ENCODE measurements at places on chromosomes 4 and X.

DNA sequence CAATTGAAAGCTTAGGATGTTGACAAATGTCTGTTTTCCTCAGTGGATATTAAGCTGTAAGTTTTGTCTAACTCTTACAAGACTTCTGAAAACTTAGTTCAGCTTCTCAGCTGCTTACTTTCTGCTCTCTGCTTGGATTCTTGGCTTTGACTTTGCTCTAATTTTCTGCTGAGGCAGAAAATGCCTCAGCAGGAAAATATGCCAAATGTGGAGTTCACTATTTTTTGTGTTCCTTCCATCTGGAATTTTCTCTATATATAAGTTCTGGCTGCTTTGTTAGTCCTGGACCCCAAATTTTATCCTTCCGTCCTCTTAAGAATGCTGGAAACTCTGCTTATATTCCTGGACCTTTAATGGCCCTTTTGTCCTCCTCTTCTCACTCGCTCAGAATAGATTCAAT lies 352.6 kb upstream of the NWD2 start:
- no peak for DNase-seq

- DNase-seq, result peak; percentile 5
Observed at GRCh38 chr4:69054578-69055200, 41.6 kb upstream of the UGT2B7 start.

DNA sequence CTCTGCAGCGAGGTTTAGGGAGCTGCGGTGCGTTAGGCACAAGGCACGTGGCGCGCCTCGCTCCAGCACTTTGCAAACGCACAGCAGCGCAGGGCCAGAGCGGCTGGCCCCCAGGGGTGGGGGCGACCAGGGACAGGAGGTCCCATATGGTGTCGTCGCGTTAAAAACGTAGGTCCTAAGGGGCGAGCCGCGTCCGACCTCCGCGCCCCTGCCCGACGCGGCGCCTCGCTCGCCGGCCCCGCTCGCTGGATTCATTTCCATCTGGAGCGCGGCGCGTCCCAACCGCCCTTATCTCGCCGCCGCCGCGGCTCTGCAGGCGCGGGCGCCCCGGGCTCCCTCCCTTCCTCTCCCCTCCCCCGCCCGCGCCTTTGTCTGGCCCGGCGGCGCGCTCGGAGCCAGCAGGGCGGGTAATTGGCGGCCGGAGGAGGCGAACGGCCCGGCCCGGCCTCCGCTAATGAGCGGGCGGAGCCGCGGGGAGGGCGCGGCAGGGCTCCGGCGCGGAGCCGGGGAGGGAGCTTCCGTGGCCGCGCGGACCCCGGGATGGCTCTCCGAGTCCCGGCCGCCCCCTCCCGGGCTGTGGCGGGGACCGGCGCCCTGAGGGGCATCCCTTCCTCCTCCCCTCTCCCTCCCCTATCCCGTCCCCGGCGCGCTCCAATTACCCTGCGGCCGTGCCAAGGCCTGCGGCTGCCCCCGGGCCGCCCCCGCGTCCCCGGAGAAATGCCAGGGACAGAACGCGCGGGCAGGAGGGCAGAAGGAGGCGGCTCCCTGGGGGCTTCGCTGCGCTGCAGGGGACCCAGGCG lies 409.0 kb downstream of the BCOR start:
- DNase-seq, result peak; percentile 47

- DNase-seq, result no peak
Observed at GRCh38 chr4:1795299-1796195, 2.5 kb downstream of the FGFR3 start.

DNA sequence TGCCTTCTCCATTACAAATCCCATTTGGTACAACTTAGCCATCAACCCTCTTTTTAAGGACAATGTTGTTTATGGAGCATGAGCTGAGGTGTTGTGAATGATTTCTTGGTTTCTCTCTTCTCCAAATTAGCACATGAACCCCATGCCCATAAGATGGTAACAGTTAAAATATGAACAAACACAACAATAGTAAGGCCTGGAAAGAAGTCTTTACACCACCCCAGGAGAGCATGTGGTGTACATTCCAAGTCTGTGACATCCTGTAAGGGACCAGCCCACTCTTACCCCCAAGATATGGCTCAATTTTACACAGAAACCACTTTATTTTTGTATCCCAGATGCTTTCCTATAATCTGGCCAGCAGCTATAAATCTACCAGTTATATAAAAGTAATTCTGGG lies 226.1 kb downstream of the COX18 start:
- DNase-seq, result no peak

GRCh38 chr4:141501931-141502330 lies 134.5 kb upstream of the IL15 start:
- DNase-seq, result no peak

DNA sequence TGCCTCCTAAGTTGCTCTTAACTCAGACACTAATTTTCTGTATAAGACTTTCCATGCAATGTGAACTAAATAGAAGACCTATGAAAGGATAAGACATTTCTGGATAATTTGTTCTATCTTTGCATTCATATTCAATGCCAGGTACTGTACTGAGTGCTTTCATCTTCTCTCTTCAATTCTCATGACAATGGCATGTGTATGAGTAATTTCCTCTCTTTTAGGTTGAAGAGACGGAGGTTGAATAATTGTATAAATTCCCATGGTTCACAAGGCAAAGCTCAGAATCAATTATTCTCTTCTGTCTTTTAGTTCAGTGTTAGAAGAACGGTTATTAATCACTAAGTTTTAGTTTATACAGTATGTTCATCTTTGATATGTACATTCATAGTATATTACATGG lies 29.3 kb upstream of the CFAP299 start:
- DNase-seq, result no peak

DNA sequence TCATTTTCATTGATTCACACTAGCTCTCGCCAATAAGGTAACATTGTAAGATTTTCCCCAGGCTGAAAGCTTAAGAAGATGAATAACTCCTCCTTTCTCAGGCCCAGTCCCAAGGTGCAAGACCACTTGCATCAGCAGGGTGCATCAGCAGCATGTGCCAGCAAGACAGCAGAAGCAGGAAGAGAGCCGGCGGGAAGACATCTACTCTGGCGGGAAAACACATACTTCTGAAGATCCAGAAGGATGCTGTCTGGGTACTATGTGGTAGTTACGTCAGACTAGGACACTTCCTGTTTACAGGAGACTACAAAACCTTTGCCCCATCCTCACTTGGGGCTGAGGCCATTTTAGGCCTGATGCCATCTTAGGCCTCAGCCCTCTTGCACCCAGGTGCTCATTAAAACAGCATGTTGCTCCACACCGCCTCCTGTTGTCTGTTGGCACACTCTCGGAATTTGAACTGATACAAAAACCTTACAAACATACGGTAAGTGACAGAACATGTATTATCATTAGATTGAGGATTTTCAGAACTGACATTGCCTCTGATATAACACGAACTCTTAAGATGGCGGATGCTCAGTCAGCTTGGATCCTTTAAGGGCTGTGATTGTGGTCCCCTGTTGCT lies 886.5 kb upstream of the EPHA5 start:
- no peak for DNase-seq

DNA sequence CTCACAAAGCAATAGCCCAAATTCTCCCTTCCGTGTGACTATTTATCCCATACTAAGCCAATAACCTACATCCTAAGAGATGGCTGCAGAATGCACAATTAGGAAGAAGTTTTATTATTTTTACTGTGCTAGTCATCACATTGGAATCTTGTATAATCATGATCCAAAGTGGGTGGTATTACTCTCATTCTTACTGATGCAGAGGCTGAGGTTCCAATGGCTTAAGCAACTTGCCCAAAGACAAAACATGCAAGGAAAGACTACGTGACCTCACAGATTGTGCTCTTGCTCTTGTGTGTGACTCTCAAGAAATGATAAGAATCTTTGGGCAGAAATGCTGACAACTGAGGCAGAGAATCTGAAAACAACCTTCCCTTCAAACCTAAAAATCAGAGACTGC lies 212.2 kb downstream of the LDB2 start:
- DNase-seq, result no peak

All from suppressor macrophage treated with lipopolysaccharide for 1 hour (primary cell).